COLO829 (cell line): ENCODE measurements at places on chromosomes 2 and 18.

DNA sequence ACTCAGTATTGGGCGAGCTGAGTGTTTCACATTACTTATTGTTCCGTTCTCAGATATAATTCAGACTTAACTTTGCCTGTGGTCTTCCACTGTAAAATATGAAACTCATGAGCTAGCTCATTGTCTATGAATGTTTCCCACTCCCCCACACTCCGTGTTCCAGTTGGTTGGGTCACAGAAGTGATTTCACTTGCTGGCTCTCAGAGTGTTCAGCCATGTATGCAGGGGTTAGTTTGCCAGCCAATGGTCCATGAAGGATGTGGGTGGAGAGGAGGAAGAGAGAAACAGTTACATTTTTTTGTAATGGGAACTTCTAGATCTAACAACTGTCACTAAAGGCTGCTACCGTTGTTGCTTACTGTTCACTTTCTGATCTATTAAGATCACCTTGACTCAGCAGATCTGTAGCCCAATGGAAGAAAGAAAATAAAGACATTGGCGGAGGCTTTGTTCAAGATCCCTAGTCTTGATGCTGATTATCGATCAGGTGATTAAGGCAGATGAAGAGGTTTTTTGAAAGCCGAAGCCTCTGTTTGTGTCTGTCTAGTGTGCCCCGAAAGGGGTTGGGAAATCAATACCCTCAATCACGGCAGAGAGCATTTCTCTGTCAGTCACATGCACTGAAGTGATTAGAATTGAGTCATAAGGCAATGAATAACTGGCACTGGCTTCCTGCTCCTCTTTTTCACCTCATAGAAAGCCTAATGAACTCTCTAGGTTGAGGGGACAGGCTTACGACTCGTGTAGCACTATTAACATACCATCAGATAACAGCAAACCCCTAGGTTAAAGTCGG, 279.7 kb upstream of the FIGN start:
- DNase-seq = no peak

DNA sequence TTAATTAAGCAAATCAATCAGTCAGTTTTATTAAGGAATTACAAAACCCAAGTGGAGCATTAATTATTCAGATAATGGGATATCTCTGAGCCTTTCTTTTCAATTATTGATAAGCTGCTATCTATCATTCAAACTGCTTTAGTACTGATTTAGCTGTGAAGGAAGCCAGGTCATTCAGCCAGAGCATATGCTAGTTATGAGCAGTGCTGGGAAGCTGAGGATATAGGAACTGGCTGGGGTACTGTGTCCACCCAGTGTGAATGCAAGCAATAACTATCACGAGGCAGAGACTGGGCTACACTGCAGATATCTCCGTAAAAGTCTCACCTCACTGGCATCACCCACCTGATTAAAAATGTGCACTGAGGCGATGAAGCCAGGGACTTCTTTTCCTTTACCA, 496.7 kb upstream of the PIK3C3 start:
- no peak for DNase-seq

DNA sequence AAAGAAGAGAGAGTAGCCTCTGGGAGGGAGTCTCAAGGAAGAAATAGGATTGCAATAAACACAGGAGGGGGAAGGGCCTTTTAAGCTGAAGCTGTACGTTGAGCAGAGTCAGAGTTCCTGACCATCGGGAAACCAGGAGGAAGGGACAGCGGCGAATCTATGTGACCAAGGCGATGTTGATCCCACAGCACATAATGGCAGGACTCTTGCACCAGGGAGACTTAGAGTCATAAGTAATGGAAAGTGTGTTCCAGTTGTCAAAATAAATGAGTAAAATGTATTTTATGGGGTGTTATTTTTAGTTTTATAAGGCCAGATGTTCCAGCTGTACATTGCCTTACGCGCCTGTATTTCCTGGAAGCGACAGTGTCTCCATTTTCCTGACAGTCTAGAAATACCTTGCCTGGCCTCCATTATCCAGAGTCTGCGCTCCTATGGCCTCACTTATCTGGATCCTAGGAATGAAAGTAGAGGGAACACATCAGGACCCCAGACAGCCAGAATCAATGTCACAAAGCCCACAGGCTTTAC, 152.8 kb upstream of the COPS8 start:
- no peak for DNase-seq

GRCh38 chr2:241501099-241501541, 7.3 kb downstream of the STK25 start:
- DNase-seq = no peak

DNA sequence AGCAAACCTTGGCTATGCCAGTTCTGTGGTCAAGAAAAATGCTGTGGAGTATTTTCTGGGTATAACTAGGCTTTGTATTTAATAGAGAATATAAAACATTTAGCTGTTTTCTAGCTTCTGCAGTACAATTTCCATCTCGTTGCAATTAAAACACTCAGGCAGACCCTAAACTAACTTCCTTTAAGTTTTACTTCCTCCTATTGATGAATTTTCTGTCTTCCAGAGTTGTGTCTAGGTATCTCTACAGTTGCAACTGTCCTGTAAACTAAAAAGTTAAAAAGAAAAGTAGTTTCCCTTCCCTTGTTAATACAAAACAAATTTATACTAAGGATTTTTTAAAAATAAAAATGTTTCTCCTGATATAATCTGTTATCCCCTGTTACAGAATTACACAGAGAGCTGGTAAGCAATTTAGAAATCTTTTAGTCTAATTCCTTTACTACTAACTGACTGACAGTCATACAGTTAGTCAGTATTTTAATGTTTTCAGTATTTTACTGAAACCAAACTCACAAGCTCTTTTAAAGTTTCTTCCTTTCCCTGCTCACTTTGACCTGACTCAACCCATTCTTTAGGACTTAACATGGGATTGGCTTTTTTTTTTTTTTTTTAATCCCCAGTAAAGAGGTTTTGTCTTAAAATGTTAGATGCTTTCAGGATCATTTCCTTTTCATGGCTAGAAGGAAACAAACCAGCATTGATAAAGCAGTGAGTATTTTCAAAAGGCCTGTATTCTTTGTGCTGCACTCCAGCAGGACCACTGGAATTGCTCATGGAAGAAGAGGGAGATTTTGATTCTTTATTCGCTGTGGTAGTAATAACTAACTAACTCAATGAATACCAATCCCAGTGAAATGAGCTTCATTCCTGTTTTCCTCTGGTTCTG, 22.9 kb downstream of the ITGAV start:
- peak; percentile 74 for DNase-seq

- DNase-seq = no peak
These were observed 8.9 kb downstream of the EMILIN2 start for GRCh38 chr18:2855560-2856350.

GRCh38 chr2:238263204-238264071, 23.6 kb upstream of the HES6 start:
- DNase-seq = peak; percentile 77

- no peak for DNase-seq
These were observed 55.7 kb downstream of the NCAPH start for GRCh38 chr2:96391153-96391827.

DNA sequence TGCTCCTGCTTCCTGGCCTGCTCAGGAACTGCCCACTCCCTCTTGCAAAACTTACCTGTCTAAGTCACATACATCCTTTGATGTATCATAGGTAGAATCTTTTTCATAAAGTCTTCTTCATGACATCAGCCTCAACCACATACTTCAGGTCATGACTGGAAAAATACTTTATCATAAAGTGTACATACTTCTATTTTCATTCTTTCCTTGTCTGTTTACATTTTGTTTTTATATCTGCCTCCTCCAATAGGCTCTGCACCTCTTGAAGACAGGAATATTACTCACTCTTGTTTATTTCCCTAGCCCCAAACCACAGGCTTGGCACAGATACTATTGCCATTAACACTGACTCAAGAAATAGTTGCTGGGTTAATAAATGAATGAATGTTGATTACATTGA, 43.6 kb upstream of the ZNF804A start:
- DNase-seq = no peak

- no peak for DNase-seq
These were observed 162.7 kb downstream of the ARL4C start for GRCh38 chr2:234334151-234334550.

DNA sequence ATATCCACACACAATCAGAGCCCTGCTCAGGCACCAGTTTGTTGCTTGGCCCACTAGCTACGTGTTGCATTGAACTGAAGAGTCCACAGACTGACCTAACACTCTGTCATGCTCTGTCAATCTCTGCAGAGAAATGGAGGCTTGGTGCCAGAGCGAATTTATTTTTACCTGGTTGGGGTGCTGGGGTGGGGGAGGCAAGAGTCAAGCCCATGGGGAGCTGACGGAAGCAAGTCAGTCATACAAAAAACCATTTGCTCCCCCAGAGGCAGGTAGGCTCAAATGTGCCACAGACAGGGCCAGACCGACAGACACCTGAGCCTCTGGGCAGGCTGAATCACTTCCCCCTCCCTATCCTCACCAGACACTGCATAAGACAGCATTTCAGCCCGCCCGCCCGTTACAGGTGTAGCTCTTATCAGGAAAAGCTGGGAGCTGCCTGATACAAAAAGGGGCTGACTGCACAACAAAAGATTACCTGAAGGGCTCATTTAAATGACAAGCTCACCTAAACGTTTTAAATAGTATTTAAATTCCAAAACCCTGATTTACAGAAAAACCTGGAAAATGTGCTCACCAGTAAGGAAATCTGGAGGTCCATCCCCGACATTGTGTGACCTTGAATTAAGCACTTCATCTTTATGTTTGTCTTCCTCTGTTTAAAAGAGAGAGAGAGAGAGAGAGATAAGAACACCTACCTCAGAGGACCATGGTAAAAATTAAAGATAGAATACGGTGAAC, 2.1 kb upstream of the PCBP1 start:
- no peak for DNase-seq

GRCh38 chr2:186347472-186347871, 138.6 kb upstream of the ZC3H15 start:
- peak; percentile 60 for DNase-seq

GRCh38 chr2:79855264-79856006, 342.6 kb downstream of the CTNNA2 start:
- peak; percentile 53 for DNase-seq

DNA sequence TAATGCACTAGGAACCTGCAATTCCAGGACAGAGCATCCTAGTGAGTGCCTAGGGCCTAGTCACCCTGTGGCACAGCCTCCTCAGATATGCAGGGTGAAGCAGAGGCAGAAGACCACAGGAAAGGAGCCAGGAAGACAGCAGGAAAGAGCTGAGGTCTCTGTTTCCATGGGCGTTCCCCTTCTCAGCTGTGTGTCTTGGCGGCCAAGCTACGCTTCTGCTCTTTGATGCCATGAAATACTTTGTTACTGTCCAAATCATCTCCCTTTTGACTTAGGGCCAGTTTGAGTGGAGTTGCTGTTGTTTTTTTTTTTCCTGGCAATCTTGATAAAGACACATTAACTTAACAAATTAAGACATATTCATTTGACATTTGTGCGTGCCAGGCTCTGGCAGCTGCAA, 67.3 kb downstream of the APOB start:
- no peak for DNase-seq

DNA sequence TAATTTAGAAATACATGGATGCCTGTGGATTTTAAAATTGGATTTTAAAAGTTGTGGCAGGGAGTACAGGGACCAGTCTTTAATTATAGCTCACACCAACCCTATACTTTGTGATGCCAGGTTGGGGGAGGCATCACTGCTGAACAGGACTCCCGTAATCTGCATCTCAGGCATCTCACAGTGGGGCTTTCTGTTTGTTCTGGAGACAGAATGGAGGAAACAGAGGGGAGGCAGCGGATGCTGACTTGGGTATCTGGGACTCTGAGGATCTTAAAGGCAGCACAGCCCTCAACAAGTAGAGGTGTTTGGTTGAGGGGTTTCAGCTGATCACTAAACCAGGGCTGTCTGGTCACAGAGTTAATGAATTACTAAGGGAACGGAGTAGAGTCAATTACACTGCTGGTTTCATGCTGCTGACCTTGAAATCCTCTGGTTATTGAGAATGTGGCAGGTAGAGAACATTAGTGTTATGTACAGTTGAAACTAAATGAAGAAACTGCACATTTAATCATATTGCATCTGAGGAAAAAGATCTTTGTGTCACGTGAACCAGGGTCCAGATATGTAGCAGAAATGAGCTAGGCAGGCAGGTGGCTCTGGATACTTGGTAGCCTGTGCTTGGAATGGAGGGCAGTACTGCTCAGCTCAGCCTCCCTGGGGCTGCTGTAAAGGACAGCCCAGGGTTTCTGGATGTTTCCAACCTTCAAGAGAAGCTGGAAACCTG, 40.3 kb downstream of the FHOD3 start:
- no peak for DNase-seq

- DNase-seq = no peak
These were observed 66.1 kb downstream of the NAPG start for GRCh38 chr18:10591896-10592295.
